ENCODE measurements at places on chromosomes 3 and 15.

GRCh38 chr3:44114142-44114541 is 127.5 kb upstream of the TOPAZ1 start:
- DNase-seq = peak; percentile 68

- no peak for DNase-seq
Measured at GRCh38 chr3:194140520-194141414, 4.8 kb downstream of the HES1 start.

GRCh38 chr3:136350557-136350956 is 100.4 kb downstream of the PCCB start:
- DNase-seq = no peak

DNA sequence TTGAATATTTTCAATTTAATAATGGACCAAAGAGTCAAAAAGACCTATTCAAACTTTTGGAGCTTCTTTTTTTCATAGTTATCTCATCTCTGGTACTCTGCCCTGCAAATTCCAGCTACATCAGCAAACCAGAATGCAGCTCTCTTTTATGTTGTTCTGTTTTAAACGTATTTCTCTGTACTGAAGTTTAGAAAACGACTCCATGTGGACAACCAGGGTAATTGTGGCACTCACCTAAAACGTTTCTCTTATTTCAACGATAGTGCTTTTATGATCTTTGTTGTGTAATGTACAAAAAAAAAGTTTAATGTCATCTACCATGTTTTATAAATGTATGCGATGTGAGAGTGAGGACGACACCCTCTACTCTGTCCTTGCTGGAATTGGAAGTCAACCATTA is 1472.3 kb upstream of the GBE1 start:
- no peak for DNase-seq

- DNase-seq = no peak
Measured at GRCh38 chr3:16724487-16724886, 119.3 kb upstream of the DAZL start.
